Fibroblast of skin of right biceps (primary cell): ENCODE measurements at places on chromosomes 5 and 9.

DNA sequence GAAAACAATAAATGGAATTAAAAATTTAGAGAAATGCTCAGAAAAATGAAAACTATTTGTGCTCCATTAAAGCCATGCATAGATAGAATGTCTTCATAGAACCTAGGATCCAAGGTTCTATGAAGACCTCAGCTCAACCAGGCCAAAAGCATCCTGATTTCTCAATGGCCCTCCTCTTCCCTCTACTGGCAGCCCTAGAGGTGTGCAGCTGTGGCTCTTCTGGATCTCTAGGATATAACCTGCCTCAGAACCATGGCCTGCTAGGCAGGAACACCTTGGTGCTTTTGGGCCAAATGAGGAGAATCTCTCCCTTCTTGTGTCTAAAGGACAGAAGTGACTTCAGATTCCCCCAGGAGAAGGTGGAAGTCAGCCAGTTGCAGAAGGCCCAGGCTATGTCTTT is 15.1 kb downstream of the IFNA1 start:
- DNase-seq = peak; percentile 36

- no peak for DNase-seq
These were observed 147.8 kb downstream of the CACNA1B start for GRCh38 chr9:138025417-138025816.

DNA sequence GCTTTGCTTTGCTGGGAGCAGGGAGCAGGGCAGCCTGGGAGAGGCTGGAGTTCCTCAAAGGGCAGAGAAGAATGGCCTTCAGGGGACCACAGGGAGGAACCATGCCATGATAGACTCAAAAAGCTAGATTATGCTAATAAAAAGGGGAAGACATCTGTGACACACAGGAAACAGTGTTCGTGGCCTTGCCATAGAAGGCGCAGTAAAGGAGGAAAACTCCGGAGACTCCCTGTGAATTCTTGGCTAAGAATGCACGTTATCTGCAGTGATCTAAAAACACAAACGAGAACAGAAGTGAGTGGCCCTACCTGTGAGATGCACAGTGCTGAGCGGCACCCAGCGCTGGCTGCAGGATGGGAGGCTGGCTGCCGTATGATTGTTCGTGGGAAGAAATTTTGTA is 15.9 kb upstream of the LTC4S start:
- no peak for DNase-seq

GRCh38 chr5:132463811-132464155 is 26.8 kb downstream of the IRF1 start:
- DNase-seq = no peak

DNA sequence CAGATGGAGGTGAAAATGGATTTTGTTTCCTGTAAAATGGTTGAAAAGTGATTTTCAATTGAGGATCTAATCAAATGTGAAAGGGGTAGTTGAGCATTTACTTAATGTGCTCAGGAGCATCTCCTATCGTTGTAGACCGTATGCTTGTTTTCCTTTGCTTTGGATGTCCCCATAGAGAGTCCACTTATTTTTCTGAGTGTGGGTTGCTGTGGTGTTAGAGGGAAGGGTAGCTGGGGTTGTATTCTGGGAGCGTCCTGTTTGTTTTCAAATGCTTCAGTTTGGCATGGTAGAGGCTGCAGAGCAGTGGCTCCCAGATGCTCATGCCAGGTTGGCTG is 154.1 kb downstream of the MAT2B start:
- no peak for DNase-seq

DNA sequence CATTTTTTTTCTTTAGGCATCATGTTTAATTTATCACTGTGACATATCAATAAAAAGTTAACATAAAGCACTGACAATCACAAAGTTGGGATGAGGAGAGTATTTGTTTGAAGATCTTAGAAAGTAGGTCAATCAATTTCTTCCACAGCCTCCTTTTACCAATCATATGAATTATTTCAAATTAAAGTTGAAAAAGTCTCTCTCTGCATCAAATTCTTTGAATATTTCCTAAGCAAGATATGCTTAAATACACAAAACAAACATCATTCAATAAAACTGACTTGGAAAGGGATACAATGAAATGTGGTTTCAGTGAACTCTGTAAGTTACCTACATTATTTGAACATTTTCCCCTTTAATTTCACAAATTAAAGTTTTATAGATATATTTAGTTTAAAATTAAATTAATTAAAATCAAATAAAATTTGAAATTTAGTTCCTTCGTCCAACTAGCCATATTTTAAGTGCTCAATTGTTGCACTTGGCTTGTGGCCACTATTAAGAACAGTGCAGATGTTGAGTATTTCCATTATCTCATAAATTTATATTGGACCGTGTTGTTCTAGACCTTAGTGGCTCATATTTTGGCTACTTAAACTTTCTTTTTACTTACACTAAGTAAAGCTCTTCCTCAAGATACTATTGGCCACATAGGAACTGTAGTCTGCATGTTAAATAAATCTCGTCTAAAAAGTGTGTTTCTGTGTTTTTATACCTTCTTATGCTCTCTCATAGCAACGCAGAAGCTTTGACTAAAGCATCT is 949.7 kb upstream of the NUDT12 start:
- DNase-seq = no peak
